ENCODE measurements at places on chromosomes 12 and 14.

GRCh38 chr12:43921666-43922337 lies 85.9 kb downstream of the TMEM117 start:
- DNase-seq, result no peak

DNA sequence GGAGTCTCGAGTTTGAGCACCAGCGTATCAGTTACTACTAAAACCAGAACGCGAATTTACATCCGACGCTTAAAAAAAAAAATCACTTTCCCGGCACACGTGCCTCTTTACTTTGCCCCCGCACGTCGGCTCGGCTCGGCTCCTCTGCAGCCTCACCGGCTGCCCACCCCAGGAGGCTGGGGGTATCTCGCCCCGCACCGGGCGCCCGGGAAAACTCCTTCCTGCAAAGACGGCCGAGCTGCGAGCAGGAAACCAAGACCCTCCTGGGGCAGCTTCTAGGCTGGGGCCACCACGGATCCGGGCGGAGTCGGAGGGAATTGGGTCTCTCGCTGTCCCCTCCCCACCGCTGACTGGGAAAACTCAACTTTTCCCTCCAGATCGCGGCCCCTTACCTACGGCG lies 610 bp downstream of the VSIG10 start:
- DNase-seq, result no peak

DNA sequence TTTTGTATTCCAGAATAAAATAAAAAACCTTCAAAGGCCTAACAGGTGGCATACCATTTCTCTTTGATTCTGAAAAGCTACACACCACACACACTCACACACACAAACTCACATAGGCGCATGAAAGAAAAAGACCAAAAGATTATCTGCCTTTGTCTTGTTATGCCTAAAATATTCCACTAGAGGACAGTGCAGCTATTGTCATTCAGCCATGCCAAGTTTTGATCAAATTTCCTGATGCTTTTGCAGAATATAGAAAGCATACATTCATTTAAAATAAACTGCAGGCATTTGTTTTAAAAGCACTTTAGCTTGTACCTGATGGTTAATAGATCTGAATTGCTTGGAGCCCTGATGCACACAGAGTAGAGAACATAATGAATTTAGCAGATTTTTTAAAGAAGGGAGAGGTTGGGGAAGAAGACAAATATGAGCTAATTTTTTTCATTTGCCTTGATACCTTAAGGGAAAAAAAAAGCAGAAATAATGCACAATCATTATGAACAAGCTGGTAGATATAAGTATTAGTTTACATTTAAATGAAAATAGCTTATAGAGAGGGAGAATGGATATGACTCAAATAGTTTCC lies 1766.9 kb upstream of the SEL1L start:
- DNase-seq, result no peak

GRCh38 chr14:47009615-47010014 lies 358.0 kb upstream of the RPL10L start:
- DNase-seq, result no peak

DNA sequence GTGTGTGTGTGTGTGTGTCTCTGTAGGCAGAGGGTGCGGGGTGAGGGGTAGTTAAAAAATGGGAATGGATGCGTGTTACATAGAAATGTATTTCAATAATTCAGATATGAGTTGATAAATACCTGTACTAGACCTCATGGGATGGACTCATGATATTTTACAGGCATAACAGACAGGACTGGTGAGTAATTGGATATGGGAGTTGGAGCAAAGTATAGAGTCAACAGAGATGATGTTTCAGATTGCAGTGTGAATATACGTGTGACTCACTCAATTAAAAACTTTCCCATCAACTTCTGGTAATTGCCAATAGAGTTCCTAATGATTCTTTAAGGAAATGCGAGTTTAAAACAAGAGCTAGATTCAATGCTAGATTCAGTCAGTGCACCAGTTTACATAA lies 711.9 kb downstream of the C12orf50 start:
- DNase-seq, result no peak

- no peak for DNase-seq
Measured at GRCh38 chr12:123270214-123271000, 1.2 kb downstream of the CDK2AP1 start.

DNA sequence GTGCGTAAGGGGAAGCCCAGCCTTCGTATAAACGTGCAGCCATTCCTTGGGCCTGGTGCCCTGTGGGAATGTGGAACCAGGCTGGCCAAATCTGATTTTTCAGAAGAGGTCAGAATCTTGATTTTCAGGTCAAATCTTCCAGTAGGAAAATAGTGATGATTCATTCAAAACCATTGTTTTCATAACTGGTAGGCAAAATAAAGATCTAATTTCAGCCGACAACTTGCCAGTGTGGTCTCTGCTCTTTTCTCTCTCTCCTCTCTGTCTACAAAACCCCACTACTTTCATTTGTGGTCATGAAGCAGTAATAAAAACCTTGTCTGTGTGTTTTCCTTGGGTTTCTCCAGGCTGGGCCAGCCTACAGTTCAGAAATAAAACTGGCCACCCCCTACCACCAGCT lies 135.1 kb downstream of the RBM19 start:
- no peak for DNase-seq

DNA sequence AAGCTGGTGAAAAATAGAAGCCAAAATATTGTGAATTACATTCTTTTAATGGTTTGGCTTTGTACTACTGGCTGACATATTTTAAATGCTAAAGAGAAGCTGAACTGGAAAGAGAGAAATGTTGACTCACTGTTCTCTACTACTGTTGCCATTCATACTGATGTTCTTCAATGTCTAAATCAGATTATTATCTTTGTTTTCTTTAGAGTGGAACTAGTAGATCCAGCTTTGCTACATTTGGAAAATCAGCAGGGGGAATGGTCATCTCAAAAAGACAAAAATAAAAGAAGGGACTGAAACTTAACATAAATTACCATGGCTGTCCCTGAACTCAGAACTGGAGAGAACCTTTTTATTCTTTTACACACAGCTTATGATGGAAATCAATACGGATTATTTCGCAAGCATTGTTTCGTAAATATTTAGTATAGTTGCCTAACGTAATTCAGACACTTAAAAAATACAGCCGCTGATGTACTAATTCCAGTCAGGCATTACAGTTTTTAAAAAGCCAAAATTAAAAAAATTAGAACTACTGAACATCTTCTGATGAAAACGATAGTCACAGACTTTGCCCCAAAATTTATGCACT lies 76.3 kb upstream of the OTX2 start:
- DNase-seq, result no peak

DNA sequence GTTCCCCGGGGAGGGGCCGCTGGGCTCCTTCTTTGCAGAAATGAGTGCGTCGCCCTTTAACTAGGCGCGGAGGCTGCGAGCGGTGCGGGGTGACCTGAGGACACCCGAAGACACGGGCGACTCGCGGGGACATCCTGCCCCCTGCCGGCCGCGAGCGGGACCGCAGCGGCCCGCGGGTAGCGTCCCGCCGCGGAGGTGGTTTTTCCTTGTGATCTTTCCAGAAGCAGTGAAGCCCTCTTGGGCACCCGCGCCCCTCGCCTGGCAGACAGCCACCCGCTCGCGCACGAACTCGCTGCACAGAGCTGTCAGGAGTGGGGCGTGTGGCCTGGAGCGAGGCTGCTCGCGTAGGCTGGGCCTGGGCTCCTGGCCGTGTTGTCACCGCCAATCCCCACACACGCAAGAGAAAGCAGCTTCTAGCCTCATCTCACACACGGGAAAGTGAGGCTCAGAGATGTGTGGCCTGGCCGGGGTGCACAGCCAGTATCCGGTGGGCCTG lies 67.2 kb downstream of the DIO3 start:
- peak; percentile 57 for DNase-seq

- no peak for DNase-seq
Measured at GRCh38 chr14:85728476-85729065, 198.6 kb downstream of the FLRT2 start.

DNA sequence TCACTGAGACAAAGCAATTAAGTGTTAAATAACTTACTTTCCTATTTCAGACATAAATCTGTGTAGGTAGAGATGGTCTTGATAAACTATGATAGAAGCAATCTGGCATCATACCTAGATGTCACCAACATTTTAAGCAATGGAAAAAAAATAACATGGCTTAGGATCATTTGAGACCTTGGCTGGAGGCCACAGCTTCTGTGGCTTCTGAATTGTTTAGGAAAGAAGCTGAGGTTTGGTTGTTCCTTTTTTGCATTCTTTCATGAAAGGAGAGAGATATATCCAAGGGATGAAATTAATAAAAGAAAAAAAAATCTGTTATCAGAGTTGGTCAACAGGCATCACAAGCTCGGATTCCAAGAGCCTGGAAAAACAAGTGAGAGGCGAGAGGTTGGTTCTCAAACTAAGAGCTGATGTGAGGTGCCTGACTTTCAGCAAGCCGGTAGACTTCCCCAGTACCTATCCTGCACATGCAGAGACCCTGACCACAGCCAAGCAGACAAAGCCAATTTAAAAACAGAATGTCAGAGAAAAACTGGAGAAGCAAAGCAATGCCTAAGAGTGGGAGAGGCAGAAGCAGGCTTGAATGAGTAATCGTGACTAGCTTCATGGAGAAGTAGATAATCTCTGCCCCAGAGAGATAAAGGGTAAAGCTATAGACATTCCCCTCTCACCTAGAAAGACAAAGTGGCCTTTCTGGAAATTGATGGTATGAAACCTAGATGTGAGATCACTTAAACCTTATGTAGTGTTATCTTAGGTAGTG lies 43.4 kb upstream of the ST8SIA1 start:
- DNase-seq, result no peak

- no peak for DNase-seq
Measured at GRCh38 chr14:86683561-86683960, 1153.6 kb downstream of the FLRT2 start.

- peak; percentile 24 for DNase-seq
Measured at GRCh38 chr14:90518941-90519256, 122.1 kb downstream of the CALM1 start.

DNA sequence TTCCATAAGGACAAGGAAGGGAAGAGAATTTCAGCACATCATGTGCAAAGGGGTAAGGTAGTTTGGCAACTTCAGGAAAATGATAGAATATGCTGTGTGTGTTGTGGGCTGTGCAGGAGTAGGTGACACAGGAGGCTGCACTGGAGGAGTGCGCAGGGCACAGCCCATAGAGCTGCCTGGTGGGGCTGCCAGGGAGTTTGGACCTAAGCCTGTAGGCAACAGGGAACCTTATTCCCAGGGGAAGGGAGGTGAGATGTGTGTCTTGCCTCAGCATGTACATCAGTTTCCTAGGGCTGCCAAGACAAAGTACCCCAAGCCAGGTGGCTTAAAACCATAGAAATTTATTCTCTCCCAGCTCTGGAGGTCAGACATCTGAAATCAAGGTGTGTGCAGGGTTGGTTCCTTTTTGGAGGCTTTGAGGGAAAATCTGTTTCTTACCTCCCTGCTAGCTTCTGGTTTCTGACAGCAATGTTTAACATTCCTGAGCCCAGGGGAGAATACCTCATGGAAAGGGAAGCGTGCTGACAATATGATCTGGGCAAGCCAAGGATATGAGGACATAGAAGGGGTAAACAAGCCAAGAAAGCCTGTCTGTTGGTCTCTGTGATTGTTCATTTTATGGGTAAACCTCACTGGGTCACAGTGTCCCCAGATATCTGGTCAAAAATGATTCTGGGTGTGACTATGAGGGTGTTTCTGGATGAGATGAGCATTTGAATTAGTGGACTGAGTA lies 174.0 kb upstream of the NTF3 start:
- DNase-seq, result no peak

- no peak for DNase-seq
Measured at GRCh38 chr12:52612431-52613383, 5.7 kb downstream of the KRT73 start.

DNA sequence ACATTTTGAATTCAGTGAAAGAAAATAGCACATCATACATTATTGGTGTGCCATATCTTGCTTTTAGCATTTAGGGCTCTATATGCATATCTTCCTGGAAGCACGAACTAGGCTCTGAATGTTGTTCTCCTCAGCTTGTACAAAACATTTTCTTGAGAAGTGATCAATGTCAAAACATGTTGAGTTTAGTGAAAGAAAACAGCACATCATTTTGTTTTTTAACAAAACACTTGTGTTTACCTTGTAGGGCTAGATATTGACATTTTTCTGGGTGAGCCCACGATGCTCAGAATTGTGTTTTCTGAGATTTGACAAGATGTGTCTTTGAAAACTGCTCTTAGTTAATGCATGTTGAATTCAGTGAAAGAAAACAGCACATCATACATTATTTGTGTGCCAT lies 81.0 kb downstream of the ASCL4 start:
- DNase-seq, result no peak

DNA sequence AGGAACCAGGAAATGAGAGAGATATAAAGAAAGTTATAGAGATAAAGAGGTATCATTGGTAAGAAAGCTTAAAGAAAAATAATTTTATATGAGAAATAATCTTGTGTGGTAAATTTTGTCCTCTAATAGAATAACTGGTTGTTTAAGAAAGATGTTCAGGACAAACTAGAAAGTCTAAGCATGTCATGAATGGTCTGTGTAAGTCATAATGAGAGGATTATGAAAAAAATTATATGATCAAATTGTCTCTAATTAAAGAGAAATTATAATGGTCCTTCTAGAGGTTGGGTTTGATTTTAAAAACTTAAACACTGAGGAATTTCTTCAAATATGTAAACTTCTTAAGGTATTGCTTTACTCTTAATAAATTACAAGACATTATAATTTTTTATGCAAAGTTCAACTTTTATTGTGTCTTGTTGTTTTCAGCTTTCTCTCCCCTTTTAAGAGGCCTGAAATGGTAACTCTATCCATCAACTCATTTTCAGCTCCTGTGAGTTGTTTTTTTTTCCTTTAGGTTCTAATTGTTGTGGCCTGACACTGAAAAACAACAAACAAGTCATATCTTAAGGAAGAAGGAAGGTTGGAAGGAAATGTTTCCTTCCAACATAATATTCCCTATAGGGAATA lies 88.2 kb upstream of the CNOT2 start:
- DNase-seq, result no peak

DNA sequence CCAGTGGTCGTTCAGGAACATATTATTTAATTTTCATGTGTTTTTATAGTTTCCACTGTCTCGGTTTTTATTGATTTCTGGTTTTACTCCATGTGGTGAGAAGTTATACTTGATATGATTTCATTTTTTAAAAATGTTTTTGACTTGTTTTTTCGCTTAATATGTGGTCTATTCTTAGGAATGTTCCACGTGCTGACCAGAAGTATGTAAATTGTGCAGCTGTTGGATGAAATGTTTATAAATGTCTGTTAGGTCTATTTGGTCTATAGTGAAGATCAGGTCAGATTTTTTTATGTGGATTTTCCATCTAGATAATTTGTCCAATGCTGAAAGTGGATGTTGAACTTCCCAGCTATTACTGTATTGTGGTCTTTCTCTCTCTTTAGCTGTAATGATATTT lies 433.8 kb upstream of the MIS18BP1 start:
- no peak for DNase-seq

- DNase-seq, result no peak
Measured at GRCh38 chr14:99173086-99173485, 98.9 kb downstream of the BCL11B start.

- no peak for DNase-seq
Measured at GRCh38 chr12:66751432-66752113, 72.7 kb upstream of the GRIP1 start.

Measured in stimulated activated CD8-positive, alpha-beta memory T cell treated with anti-CD3 and anti-CD28 coated beads, Interleukin-12 subunit alpha, Interleukin-12 subunit beta, amount 100 ng/mL, for 1 hour (primary cell).